ENCODE measurements at places on chromosomes 6 and 20.

DNA sequence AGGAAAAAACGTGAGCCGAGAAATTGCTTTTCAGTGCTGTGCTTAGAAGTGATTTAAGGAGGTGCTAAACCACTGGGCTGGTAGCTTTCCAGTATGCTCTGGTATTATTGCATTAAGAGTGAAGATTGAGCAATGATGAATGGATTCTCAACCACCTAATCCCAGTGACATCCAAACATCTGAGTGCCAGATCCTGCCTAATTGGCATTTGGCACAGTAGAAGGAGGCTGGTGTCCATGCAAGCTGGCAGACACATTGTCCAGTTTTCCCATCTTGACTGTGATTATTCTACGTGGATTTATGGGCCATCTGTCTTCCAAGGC lies 398.0 kb upstream of the PLCB4 start:
- DNase-seq: no peak

DNA sequence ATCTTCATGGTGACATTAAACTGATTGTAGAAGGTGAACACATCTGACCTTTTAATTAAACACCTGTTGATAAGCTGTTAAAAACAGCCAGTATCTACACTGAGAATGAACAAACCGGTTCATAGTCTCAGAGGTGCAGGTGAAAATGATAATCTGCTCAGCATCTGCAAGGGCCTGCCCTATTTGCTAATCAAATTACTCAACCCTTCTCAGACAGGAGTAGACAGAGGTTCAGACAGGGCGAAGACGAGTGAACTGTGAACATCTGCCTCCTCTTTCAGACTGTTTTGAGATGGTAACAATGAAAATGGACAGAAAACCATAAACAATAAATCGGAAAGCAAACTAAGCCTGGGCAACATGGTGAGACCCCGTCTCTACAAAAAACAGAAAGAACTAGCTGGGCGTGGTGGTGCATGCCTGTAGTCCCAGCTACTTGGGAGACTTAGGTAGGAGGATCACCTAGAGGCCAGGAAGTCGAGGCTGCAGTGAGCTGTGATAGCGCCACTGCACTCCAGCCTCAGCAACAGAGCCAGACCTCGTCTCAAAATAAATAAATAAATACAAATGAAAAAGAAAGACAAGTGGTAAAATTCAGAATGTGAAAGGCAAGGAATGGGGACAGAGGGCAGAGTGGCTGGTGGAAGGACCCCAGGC lies 55.9 kb downstream of the NINL start:
- DNase-seq: no peak

- no peak for DNase-seq
Measured at GRCh38 chr20:33753763-33754162, 22.0 kb downstream of the ZNF341 start.

DNA sequence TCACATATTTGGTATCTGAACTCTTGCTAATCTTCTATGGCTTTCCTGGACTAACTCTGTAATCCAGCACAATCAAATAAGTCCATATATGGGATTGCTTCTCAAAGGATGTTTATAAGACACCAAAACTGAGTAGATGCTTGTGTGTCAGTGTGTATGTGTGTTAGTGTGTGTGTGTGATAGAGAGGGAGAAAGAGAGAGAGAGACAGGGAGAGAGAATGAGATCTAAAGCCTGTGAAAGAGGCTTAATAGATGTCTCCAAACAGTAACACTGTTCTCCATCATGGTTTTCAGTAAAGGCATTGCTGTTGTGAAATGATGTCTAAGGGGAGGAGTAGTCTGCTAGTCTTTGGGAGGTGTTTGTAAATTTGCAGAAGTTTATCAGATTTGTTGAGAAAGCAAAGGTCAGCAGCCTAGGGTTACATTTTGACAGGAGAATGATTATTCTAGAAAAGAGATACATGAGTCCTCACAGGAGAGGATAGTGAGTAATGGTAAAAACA lies 73.9 kb upstream of the MLIP start:
- no peak for DNase-seq

- DNase-seq: peak; percentile 72
Measured at GRCh38 chr6:155418017-155418761, 37.5 kb downstream of the NOX3 start.

- no peak for DNase-seq
Measured at GRCh38 chr6:32108727-32109113, 418 bp downstream of the TNXB start.

GRCh38 chr6:122416825-122417224 lies 17.4 kb downstream of the HSF2 start:
- no peak for DNase-seq

DNA sequence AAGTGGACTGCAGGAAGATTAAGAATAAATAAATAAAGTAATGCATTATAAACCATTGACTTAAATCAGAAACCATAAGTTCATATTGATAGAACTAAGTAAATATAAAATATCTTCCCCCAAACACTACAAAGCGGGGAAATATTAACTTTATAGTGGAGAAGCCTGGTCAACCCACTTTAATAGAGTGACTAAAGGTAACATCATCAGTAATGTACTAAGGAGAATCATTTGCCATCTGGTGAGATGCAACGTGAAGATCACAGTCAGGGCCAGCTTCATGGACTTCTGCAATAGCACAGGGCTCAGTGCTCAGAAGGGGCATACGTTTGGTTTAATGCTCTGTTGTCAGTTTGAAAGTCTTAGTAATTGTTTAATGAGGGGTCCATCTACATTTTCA lies 58.8 kb upstream of the CD83 start:
- no peak for DNase-seq

GRCh38 chr6:33208091-33208967 lies at the start of gene RING1:
TSS of gene RING1 (plus strand) at chr6:33208500. CDS start at chr6:33208823, 323 bp downstream.
- DNase-seq: peak; percentile 90

DNA sequence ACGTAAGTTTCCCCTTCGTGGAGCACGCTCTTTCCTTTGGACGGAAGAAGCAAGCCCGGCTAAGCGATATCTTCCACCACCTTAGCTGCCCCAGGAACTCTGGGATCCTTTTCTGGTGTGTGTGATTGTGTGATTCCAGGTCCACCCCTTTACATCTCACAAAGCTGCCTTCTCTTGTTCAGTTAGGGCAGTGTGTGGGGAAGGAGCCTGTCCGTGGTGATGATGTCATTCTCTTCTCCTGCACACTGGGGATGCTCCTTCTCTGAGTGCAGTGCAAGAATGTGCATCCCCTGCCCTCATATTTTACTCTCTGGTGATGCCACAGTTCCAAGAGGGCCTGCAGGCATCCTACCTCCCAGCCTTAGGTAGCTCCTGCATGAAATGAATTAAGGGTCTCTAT lies 30.3 kb downstream of the BNIP5 start:
- DNase-seq: no peak

DNA sequence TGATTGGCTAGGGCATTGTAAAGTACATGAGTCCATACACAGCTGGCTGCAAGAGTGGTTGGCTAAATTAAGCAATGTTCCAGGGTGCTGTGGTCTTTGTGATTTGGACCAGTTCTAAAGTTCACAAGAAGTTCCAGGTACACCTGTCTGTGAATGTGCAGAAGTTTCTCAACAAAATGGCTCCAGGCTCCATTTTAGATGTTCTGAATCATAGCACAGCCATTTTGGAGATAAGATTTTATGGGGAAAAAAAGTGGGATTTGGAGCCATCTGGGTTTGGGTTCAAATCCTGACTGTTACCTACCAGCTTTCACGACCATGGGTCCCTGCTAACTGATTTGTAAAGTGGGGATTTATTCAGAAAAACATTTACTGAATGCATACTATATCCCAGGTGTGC lies 82.1 kb downstream of the GRM1 start:
- no peak for DNase-seq

Data from CD4-positive, alpha-beta memory T cell (primary cell).